ENCODE measurements at places on chromosomes 2 and 18.

- no peak for DNase-seq
These were observed 8.2 kb downstream of the GDF7 start for GRCh38 chr2:20674974-20675679.

DNA sequence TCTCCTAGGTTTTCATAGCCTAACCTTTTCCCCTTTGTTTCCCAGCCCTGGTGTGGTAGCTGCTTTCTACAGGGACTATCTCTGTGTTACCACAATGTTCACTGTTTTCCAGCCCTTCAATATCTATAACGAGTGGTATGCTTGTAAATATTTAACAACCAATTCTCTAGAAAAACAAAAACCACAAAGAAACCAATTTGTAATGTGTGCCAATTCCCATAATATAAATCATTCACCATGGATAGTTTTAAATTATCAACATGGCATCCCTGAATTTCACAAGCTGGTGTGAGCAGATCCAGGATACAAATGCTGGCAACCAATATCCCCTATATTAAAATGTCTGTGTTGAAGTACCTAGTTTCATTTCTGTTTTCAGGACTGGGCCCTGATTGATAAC, 207.5 kb upstream of the FBXO11 start:
- no peak for DNase-seq

DNA sequence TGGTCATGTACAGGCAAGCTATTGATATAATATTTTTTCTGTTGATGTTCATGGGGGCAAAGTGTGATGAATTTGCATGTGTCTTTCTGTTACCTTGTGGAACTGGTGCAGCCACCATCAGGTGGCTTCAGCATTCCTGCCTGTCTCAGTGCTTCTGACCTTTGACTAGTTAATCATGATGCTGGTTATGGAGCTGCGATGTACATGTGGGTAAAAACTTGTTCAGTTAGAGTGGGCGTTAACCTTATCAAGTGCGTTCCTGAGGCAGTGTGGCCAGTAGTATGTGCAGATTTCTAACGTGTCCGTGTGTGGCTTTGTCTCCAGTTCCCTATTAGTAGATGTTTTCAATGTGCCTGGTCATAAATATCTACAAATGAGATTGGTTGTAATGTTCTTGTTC, 127.4 kb upstream of the ZSWIM2 start:
- no peak for DNase-seq

DNA sequence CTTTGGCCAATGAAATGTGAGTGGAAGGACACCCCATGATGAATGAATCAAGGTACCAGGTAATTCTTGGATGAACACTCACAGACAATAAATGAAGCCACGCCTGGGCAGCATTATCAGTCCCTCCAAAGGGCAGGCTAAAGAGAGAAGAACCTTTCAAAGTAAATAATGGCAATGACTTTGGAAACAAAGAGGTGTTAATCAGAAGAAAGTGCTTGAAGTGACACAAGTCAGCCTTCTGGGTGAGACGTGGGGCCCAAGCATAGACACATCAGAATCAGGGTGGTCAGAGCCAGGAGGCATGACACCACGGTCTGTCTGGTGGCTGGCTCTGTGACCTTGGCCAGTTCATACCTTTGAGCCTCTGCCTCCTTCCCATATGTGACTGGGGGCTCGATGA, 103.3 kb downstream of the POLR1A start:
- DNase-seq: no peak

DNA sequence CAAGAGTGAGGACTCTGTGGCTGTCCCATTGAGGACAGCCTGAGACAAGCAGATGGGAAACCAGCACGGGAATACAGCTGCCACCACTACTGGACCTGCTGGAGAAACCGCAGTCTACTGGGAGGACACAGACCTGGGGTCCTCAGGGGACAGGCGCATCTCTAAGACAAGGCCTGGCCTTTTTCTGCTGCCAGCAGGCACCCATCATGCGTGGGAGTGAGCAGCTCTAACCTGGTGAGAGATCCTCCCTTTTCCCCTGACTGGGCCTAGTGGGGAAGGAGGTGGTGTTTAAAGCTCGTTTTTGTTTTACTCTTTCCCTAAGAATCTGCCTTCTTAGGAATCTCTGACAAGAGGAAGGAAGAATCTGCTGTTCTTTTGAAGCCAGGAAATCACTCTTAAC, 36.6 kb downstream of the CYRIA start:
- DNase-seq: no peak

DNA sequence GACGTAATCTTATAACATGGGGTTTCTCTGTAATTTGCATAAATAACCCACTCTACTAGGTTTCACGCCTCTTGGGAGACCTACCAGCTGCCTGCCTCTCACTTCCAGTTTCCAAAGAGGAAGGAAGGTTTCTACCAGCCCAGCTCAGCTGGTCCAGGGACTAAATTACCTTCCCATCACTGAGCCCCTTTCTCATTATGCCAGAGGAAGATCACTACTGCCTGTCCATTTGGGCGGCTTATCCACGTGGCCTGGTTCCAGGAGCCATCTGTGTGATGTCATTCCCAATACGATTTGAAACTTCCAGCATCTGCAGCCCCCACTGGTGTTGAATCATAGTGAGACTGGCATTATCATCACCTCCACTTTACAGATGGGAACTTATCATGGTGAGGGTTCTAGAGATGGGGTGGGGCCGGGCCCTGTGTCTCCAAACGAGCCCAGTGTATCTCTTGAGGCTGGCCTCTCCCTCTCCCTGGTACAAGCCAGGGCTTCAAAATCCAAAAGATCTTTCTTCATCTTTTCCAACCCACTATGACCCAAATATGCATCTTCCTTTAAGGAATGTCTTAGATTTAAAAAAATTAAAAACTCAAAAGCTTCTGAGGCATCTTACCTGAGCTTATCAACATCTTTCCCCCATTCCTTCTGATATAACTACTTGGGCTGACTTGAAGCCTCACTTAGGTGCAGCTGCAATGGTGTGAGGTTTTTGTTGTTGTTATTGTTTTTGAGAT, 140.8 kb downstream of the DDX1 start:
- DNase-seq: no peak
